NCI-H1105 treated with DMSO at 0.1 percent for 48 hours (cell line): ENCODE measurements at places on chromosomes 3 and 15.

DNA sequence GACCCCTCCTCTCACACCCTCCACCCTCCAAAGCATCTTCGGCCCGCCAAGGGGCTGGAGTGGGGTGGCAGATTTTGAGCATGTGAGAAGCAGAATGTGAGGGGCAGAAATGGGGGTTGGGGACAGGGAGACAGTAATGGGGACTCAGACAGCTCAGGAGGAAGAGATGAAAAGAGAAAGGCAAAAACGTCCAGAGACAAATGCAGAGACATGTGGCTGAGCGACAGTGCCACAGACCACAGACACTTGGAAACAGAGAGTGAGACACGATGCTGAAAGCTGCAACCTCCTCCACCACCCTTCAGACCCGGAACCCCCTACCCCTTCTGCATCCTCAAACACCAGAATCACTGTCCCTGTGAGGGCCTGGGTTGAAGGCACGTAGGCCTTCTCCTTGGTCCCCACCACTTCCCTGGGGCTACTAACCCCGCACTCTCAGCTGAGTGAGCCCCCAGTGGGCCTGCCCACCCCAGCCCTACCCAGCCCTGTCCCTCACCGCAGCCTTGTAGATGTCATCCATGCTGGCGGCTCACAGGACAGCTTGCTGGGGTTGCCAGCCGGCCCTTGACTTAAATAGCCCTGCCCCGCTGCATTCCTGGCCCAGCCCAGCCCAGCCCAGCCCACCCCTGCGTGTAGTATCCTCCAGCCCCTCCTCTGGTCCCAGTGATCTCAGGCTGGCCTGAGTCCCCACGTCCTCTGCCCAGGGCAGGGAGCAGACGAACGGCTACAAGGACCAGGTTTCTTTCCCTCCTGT lies at the start of gene TNNC1:
TSS of gene TNNC1 (minus strand) at position 546 of the 754 bp plus-strand sequence. CDS start at position 520, 26 bp downstream.
- no peak for DNase-seq

GRCh38 chr3:121885386-121885785 lies 8.8 kb upstream of the SLC15A2 start:
- no peak for DNase-seq

- no peak for DNase-seq
Measured at GRCh38 chr3:186705882-186706780, 11.0 kb upstream of the KNG1 start.

- no peak for DNase-seq
Measured at GRCh38 chr15:101322854-101323477, 27.9 kb upstream of the SNRPA1 start.

GRCh38 chr15:83971992-83972391 lies 263.6 kb upstream of the GOLGA6L4 start:
- no peak for DNase-seq

DNA sequence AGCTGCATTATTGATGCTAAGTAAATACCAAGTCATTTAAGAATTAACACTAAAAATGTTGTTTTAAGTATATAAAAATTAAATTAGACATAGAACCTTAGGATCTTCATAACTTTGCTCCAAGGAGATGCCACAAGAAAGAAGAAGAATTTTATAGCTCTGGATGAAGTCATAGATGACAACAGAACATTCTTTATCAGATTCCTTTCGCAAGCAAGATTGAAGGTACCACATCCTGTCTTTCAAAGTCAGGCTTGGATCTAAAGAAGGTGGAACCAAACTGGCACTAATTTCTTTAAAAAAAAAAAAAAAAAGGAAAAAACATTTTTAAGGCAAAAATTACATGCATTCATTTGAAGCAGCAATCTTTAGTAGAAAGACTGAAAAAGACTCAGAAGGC lies 62.5 kb downstream of the POLQ start:
- no peak for DNase-seq

- no peak for DNase-seq
Measured at GRCh38 chr3:10955711-10956453, 36.7 kb upstream of the SLC6A1 start.

DNA sequence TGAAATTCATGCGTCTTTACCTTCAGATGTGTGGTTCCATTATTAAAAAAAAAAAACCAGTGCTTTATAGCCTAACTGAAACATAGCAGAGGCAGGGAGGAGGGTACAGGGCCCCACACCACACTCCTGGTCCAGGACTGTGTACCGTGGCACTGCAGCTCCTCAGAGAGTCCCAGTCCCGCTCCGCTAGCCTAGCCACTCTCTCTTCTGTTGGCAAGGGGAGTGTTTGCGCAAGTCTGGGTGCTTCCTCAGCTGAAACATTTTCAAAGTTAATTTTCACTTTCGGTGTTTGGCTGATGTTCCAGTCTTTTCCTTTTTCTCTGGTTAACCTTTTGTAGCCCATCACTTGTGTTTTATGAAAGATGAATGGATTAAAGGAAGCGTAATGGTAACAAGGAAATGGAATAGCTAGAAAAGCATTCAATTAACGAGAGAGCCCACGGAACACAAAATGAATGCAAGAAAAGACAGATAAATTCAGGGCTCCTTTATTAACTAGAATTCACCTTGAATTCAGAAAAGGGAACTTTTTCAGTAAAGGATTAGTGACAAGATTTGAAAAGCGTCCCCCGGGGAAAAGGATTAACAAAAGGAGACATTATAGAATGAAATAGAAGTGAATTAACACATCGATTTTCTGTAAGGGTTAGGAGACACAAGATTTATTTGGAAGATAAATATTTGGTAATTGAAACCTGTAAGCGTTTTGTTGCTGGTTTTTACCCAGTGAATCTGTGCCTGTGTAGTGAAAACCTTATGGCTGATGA lies 177.0 kb downstream of the CACNA2D3 start:
- no peak for DNase-seq

- no peak for DNase-seq
Measured at GRCh38 chr15:99613887-99614647, 48.3 kb downstream of the MEF2A start.

DNA sequence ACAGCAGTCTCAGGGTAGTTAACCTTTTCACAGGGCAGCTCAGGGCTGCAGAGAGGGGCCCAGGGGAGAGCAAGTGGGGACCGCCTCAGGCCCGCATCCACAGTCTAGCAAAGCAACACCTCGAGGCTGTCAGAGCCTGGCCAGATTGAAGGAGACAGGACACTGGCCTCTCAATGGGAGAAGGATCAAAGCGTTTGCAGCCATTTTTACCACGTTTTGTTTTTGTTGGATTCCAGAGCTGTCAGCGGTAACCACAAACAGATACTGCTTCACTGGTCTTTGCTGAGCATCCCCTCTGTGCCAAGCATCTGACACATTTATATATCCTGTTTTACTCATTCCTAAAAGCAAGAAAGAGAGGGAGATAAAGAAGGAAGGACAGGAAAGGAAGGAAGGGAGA lies 153.8 kb downstream of the SHQ1 start:
- no peak for DNase-seq

DNA sequence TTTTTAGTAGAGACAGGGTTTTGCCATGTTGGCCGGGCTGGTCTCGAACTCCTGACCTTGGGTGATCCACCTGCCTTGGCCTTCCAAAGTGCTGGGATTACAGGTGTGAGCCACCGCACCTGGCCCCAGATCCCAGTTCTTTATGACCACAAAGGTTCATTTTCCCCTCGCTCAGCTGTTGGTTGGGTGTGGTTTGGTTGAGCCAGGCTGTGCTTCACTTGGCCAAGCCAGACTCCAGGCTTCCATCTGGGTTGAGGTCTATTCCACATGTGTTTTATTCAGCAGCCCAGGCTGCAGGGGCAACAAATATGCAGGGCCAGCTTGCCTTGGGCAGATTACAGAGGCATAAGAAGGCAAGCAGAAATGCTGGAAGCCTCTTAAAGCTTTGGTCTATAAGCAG lies 13.7 kb downstream of the CGNL1 start:
- DNase-seq = no peak

DNA sequence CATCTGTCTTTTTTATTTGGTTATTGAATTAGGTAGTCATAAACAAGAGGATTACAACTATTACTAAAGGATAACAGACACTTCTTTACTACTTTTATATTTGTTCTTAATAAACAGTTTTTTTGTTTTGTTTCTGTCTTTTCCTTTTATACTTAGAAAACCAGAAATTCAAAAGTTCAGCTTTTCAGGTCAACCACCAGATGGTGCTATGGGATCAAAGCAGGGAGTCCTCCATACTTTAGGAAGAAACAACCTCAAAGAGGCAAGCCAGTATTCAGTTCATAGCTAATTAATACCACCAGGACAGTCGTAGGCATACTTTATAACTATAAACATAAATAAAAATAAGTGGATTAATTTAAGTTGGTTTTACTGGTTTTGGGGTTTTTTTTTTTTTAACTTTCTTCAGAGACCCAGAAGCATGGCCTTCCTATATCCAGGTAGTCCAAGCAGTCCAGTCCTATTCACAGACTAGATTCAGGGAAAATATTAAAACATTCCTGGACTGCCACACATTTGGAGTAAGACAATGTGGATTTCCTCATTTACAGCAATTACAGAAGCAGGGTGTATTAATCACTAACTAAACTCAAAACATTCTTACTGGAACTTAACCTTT lies 16.0 kb upstream of the EID1 start:
- DNase-seq = peak; percentile 62

DNA sequence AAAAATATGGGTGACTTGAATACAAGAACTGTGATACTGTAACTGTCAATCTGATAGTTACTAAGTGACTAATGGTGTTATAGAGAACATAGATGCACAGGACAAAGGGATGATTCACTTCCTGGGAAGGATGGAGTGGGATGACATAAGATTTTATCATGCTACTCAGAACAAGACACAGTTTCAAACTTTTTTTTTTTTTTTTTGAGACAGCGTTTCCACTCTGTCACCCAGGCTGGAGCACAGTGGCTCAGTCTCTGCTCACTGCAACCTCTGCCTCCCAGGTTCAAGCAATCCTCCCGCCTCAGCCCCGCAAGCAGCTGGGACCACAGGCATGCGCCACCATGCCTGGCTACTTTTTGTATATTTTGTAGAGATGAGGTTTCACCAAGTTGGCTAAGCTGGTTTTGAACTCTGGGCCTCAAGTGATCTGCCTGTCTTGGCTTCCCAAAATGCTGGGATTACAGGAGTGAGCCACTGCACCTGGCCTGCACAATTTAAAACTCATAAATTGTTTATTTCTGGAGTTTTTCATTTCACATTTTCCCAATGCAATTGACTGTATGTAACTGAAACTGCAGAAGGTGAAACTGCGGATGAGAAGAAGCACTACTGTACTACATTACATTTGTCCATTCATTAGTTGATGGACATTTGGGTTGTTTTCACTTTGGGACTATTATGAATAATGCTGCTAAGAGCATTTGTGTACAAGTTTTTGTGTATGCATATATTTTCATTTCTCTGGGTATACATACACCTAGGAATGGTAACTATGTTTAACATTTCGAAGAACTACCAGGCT lies 40.6 kb downstream of the ADIPOQ start:
- no peak for DNase-seq

DNA sequence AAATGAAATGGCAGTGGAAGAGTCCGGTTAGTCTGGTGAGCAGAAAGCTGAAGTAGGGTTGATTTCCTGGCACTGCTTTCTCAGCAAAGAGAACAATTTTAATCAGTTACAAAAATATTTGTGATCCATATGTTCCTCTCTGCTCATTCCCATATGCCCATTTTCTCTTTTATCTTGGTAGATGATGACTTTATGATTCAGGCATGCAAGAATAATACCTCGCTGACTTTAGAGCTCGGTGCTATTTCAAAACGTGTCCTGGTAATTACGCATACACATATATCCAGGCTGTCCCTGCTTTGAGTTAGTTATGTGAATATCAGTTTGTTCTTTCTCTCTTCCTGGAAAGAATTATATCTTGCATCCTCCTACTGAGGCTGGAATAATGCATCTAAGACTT lies 38.5 kb downstream of the ARPP21 start:
- DNase-seq = no peak

- peak; percentile 95 for DNase-seq
Measured at GRCh38 chr15:99305761-99306505, 54.7 kb downstream of the LRRC28 start.
